ENCODE measurements at places on chromosomes 7 and 10.

- DNase-seq, result no peak
Observed at GRCh38 chr10:22597138-22597537, 117.2 kb downstream of the PIP4K2A start.

DNA sequence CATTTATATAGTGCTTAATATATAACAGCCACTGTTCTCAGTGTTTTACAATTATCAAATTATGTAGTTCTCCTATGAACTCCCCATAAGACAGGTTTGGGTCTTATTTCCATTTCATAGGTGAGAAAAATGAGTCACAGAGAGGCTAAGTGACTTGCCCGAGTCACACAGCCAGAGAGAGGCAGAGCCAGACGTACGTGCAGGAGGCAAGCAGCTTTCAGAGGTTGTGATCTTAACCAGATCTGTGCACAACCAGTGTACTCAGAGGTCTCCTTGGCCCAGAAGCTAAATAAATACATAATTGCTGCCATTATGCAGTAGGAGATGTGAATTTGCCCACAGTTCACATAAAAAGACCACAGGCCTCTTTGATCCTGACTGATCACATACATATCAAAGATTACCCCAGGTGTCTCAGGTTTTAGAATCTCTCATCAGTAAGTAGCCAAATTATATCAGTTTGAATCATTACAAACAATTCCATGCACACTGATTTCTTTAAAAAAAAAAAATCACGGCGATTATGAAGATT, 304.7 kb upstream of the AOAH start:
- no peak for DNase-seq

GRCh38 chr7:117111535-117111934, 158.2 kb downstream of the ST7 start:
- DNase-seq, result no peak

GRCh38 chr7:128135159-128135514, 103.9 kb upstream of the LRRC4 start:
- DNase-seq, result no peak

DNA sequence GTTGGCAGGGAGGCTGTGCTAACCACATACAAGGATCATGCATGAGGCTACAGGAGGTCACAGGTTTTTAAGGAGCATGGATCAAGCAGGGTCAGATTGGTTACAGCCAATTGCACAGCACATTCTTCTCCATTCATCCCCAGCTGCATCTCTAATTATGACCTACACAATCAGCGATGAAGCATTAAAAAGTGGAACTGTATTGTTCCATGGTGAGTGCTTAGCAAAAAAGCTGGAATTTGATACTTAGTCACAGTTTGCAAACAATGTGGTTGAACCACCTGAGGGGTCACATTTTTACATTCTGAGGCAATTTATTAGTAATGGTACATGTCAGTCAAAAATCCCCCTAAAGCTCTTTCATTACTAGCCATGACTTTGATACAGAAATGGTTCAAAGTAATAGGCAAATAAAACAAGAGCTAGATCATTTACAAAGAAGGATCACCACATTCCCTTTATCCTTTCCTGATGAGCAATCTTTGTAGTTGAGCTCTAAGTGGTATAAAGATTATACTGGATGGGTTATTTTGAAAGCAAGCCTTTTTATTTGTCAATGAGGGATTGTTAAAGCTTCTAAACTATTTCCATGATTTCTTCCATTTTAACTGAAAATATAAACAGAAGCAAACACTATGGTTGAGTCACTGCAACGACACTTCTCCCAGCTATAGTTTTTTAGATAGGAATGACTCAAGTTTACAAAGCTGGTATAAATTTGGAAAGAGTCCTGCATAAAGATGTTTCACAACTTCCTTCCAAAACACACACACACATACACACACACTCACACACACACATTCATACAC, 217.8 kb upstream of the SEMA3A start:
- no peak for DNase-seq

DNA sequence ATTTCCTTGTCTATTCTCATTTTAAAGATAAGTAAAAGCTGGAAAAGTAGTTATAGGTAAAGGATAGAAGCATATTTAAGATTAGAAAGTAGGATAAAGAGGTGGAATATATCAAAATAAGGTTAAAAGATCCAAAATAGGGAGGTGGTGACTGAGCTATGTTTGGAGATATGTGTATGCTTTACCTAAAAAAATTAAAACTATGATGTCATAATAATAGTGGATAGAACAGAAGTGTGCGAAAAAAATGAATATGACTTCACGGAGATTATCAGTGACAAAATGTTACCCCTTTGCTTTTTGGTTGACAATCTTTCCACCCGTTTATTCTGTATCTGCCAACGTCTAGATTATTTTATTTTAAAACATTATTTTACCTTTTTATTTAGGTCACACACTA, 33.4 kb upstream of the FERD3L start:
- DNase-seq, result no peak

DNA sequence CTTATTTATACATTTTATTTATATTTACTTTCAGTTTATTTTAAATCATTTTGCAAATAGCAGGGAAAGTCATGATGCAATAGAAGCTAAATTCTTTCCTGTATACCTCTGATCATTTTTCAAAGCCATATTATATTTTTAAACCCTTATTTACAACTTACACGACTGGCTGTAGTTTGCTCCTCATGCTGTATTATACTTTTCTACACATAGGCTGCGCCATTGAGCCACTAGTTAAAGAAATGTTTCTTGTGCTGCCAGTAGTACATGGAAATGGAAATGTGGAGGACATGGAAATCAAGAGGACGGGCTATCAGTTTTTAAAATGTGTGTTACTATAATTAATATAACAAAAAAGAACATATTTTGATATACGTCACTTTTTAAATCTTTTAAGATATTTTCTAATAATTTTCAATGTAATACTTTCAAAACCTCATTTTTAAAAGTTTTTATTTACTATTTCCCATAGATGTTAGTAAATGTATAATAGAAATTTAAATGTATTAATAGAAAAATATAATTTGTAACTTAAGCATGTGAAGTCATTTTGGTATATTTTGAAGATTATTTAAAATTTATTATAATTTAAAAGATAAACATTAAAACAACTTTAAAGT, 118.5 kb downstream of the VTI1A start:
- no peak for DNase-seq

GRCh38 chr10:96236090-96236478, 35.3 kb downstream of the BLNK start:
- DNase-seq, result no peak

All from type B pancreatic cell (in vitro differentiated cells).